ENCODE measurements at places on chromosomes 13 and 19. TPM values are rescaled to one million over a fixed set of nuclear protein-coding genes. Genes with fewer than 3 reads are reported as not detected.

ZNF112 gene
- 17.1 TPM for total RNA-seq

- H3K36me3 ChIP-seq: no peaks in the 10 kb centered on the region
- peak; percentile 82 for DNase-seq
- H3K27ac ChIP-seq: no peak overlapping the region
- H3K4me1 ChIP-seq: no peaks in the 10 kb centered on the region
- H3K4me3 ChIP-seq: no peak overlapping the region
These were observed 213.3 kb upstream of the MIR17HG start for GRCh38 chr13:91133941-91134802.

GRCh38 chr19:42965176-42965575, 28.2 kb upstream of the PSG7 start:
- DNase-seq: no peak
- no peaks in the 10 kb centered on the region for H3K27me3 ChIP-seq
- no peak overlapping the region for H3K27ac ChIP-seq
- no peak overlapping the region for H3K4me3 ChIP-seq

LAIR2 gene
- not detected for total RNA-seq

NAPSA gene
- total RNA-seq: 1.4 TPM

- peak; percentile 98 for DNase-seq
- H3K27me3 ChIP-seq: no peaks in the 10 kb centered on the region
- peaks cover 36% of the 10 kb centered on the region for H3K36me3 ChIP-seq
- H3K4me3 ChIP-seq: peak overlapping the region; percentile 22
These were observed 8.6 kb downstream of the PPFIA3 start for GRCh38 chr19:49127674-49128544.

DCUN1D2 gene
- 34.2 TPM for total RNA-seq

GRCh38 chr19:3067563-3067962, 5.3 kb upstream of the TLE5 start:
- no peak overlapping the region for H3K27ac ChIP-seq
- no peaks in the 10 kb centered on the region for H3K36me3 ChIP-seq
- no peak for DNase-seq
- H3K27me3 ChIP-seq: no peaks in the 10 kb centered on the region

ADM5 gene
- 0.88 TPM for total RNA-seq

GRCh38 chr13:106568299-106569003, 514 bp upstream of the ARGLU1 start:
- peak overlapping the region; percentile 99 for H3K4me3 ChIP-seq
- no peak for DNase-seq
- peaks cover 4% of the 10 kb centered on the region for H3K4me1 ChIP-seq

GJA3 gene
- total RNA-seq: 0.30 TPM

NTN5 gene
- 1.2 TPM for total RNA-seq

SPACA7 gene
- not detected for total RNA-seq

AKAP8L gene
- total RNA-seq: 50.2 TPM

KLHL1 gene
- total RNA-seq: 21.0 TPM

C13orf46 gene
- 0.20 TPM for total RNA-seq

DNA sequence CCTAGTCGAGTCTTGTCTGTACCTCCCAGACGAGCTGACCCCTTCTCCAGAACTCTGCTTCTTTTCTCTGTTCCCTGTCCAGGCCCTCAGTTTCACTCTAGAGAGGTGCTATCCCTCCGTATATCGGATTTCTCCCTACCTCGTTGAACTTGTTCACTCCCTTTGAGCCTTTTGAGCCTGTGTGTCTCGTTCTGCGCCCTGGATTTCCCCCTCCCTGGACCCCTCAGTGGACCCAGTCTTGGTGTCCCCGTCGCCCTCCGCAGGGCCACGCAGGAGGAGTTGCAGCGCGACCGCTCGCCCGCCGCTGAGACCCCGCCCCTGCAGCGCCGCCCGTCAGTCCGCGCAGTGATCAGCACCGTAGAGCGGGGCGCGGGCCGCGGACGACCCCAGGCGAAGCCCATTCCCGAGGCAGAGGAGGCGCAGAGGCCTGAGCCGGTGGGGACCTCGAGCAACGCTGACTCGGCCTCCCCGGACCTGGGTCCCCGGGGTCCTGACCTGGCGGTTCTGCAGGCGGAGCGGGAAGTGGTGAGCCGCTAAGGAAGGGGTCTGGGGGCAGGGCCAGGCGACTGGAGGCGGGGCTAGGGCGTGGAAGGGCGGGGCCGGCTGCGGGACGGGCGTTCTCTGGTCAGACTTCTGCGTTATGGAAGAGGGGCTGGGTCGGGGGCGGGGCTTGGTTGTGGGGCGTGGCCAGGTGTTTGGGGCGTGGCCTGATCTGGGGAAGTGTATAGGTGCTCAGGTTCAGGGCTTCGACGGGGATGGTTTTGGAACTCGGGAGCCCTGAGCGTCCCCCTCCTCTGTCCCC, 5.5 kb downstream of the EPS8L1 start:
- H3K4me3 ChIP-seq: peak overlapping the region; percentile 3
- no peak for DNase-seq
- peaks cover 80% of the 10 kb centered on the region for H3K27me3 ChIP-seq
- no peak overlapping the region for H3K27ac ChIP-seq
- H3K36me3 ChIP-seq: no peaks in the 10 kb centered on the region
- H3K4me1 ChIP-seq: peaks cover 42% of the 10 kb centered on the region

DNA sequence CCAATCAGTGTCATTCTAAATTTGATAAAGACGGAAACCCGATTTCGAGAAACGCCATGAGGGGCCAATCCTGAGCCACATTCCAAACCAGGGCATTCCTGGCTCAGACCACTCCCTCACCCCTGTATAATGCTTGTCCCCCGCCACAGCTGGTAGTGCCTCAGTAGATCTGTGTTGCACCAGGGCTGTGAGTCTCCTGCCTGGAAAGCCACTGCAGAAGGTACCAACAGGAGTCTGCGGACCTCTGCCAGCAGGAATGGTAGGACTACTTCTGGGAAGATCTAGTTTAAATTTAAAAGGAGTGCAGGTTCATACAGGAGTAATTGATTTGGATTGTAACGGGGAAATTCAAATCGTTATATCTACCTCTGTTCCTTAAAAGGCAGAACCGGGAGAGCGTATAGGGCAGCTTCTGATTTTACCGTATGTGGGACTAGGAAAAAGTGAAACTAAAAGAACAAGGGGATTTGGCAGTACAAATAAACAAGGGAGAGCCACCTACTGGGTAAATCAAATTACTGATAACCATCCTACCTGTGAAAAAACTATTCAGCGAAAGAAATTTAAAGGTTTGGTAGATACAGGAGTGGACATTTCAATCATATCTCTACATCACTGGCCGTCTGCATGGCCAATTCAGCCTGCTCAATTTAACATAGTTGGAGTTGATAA, 20.8 kb upstream of the ZNF266 start:
- no peaks in the 10 kb centered on the region for H3K4me1 ChIP-seq
- no peak overlapping the region for H3K27ac ChIP-seq
- H3K36me3 ChIP-seq: no peaks in the 10 kb centered on the region

- no peak for DNase-seq
- H3K27me3 ChIP-seq: no peaks in the 10 kb centered on the region
- peaks cover 52% of the 10 kb centered on the region for H3K36me3 ChIP-seq
- H3K4me3 ChIP-seq: no peak overlapping the region
- no peak overlapping the region for H3K27ac ChIP-seq
These were observed 29.0 kb downstream of the CARS2 start for GRCh38 chr13:110676595-110677587.

DNA sequence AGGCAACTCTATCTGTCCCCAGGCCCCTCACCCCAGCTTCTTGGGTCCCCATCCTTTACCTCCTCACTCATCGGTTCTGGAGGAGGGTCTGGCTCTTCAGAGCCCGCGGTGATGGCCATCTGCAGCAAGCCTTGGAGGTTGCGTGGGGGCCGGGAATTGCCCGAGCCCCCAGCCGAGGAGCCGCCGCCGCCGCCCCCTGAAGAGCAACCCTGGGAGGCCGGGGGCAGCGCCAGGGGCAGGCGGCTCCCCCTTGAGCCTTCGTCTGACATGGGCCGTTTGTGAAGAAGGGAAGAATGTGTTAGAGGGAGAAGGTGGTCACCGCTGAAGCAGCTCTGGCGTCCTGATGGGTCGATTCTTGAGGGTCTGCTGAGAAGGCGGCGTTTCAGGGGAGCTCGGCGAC, 570 bp downstream of the HSPBP1 start:
- H3K4me3 ChIP-seq: peak overlapping the region; percentile 90
- H3K27me3 ChIP-seq: no peaks in the 10 kb centered on the region
- H3K36me3 ChIP-seq: peaks cover 33% of the 10 kb centered on the region
- DNase-seq: no peak
- H3K4me1 ChIP-seq: peaks cover 36% of the 10 kb centered on the region
- peak overlapping the region; percentile 95 for H3K27ac ChIP-seq

EML2 gene
- 37.6 TPM for total RNA-seq

DNA sequence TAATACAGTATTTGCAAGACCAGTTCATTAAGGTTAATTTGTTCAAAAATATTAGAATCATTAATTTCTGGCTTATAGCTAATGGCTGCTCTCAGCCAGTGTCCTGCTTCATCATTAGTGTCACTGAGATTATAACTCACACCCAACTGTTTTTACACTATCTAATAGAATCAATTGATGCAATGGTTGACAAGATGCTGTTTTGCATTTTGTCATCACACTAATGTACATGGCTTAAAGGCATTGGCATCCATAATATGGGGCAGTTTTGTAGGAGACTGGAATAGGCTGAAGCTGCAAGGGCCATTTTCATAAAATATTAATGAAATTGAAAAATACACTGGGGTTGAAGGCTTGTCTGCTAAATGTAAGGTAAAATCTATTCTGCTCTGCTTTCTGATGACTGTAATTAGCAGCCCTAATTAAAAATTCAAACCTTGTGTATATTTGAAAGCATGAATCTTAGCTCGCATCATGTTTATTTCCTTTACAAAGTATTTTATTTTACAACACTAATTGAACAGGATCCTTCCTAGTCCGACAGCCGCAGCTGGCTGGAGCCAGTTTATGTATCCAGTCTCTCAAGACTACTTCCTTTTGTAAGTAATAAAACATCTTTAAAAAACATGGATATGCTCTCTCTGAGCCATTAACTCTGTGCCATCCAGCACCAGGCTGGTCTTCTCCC, 296.7 kb downstream of the POU4F1 start:
- H3K27ac ChIP-seq: no peak overlapping the region
- no peak overlapping the region for H3K4me3 ChIP-seq
- H3K27me3 ChIP-seq: no peaks in the 10 kb centered on the region
- no peak for DNase-seq
- no peaks in the 10 kb centered on the region for H3K4me1 ChIP-seq

- peaks cover 13% of the 10 kb centered on the region for H3K36me3 ChIP-seq
- no peaks in the 10 kb centered on the region for H3K27me3 ChIP-seq
- peak within 1 kb of the TSS; percentile 60 for H3K4me3 ChIP-seq
- peak; percentile 24 for DNase-seq
These were observed at the start of gene ZNF177 for GRCh38 chr19:9362905-9363304. TSS of gene ZNF177 (plus strand) at chr19:9363013. CDS start at chr19:9378312, 15,299 bp downstream.

DNA sequence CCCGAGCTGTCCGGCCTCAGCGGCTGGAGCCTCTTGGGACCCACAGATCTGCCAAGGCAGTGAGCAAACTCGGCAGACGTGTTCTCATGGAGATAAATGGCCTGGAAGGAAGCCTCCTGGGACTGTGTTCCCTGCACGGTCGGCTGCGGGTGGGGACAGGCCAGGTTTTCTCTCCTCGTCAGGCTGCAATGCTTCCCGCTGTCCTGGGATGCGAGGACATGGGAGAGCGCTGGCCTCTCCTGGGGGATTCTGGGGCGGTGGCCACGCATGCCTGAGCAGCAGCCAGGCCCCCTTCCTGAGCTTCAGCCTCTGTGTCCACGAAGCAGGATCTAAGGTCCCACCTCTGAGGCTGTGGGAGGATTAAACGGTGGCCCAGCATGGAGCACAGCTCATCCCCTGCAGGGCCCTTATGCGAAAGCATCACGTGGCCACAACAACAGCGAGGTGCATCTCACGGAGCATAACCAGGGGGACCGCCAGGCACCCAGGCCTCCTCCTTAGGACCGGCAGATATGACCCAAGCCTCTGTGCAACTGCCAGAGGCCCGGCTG, 21.2 kb upstream of the C13orf46 start:
- DNase-seq: no peak
- H3K36me3 ChIP-seq: peaks cover 78% of the 10 kb centered on the region
- peaks cover 24% of the 10 kb centered on the region for H3K4me1 ChIP-seq

SHANK1 gene
- total RNA-seq: 8.4 TPM

- H3K4me1 ChIP-seq: peaks cover 51% of the 10 kb centered on the region
- peaks cover 54% of the 10 kb centered on the region for H3K36me3 ChIP-seq
- H3K27me3 ChIP-seq: no peaks in the 10 kb centered on the region
- H3K27ac ChIP-seq: peak overlapping the region; percentile 49
- no peak for DNase-seq
These were observed 64.8 kb upstream of the F7 start for GRCh38 chr13:113040597-113041292.

ZNF581 gene
- 6.6 TPM for total RNA-seq

ZNF599 gene
- 16.1 TPM for total RNA-seq

CEACAM4 gene
- total RNA-seq: 0.17 TPM

DNA sequence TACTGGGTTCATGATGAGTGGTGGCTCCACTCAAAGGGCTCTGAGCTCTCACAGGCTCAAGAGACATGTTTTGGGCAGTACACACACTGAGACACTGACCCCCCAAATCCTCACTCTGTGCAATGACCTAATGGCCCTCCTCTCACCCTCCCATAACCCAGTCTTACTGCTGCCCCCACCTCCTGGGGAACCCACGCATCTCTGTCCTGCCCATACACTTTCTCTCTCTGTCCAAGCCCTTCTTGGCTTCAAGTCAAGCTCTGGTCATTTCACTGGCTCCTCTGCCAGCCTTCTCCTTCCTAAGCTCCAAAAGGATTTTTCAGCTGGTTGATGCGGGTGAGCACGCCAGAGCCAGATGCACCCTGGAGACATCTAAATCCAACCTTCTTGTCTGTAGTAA, 187.9 kb upstream of the TSHZ3 start:
- no peaks in the 10 kb centered on the region for H3K4me1 ChIP-seq
- H3K36me3 ChIP-seq: no peaks in the 10 kb centered on the region
- H3K4me3 ChIP-seq: no peak overlapping the region

DNA sequence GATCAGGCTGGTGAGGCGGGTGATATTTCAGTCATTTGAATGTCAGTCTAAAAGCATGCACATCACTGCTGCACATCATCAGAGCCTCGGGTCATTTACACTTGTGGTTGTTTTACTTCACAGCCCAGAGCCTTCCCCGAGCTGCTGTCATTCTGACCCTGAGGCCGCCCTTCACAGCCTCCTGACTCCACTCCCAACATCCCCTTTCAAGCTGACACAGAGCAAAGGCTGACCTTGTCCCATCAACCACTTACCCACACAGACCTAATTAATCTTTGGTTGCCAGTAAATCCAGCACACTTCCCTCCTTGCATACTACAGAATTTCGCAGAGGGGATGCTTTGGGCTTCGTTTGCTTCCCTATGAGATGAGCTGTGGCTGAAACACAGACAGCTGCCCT, 528.1 kb downstream of the DIAPH3 start:
- no peak for DNase-seq
- H3K4me1 ChIP-seq: no peaks in the 10 kb centered on the region
- H3K27me3 ChIP-seq: no peaks in the 10 kb centered on the region
